ENCODE measurements at places on chromosomes 5 and 9. TPM values are rescaled to one million over a fixed set of nuclear protein-coding genes. Genes with fewer than 3 reads are reported as not detected.
A peak's percentile ranks its signal among the peaks of the same experiment; 100 is the strongest.

GRCh38 chr9:121770415-121771273, 119.2 kb downstream of the DAB2IP start:
- no peaks in the 10 kb centered on the region for H3K27me3 ChIP-seq
- H3K4me3 ChIP-seq, result no peak overlapping the region
- no peak overlapping the region for H3K27ac ChIP-seq
- DNase-seq, result no peak
- H3K36me3 ChIP-seq, result peaks cover 86% of the 10 kb centered on the region

Gene DRD1
- 0.09 TPM for polyA plus RNA-seq

GRCh38 chr5:14108170-14108996, 34.8 kb upstream of the TRIO start:
- no peaks in the 10 kb centered on the region for H3K36me3 ChIP-seq
- H3K27me3 ChIP-seq, result no peaks in the 10 kb centered on the region
- DNase-seq, result peak; percentile 65
- H3K4me3 ChIP-seq, result no peak overlapping the region
- H3K27ac ChIP-seq, result no peak overlapping the region

DNA sequence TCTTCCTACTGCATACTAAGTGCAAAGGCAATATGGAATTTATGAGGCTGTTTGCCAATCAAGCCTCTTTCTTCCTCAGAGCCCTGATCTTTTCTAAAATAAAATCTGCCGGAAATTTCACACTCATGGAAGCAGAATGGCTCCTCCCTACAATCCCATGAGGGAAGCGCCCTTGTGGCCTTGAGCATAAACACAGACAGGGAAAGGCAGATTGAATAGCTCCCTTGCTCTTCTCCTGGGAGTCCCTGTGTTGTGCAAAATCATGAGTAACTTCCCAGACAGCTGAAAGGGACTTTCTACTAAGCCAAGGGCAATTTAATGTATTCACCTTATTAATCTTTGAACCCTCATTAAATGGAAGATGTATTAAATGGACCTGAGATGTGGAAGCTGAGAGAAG, 226.1 kb upstream of the PIK3R1 start:
- no peak overlapping the region for H3K27ac ChIP-seq
- no peak for DNase-seq
- no peaks in the 10 kb centered on the region for H3K36me3 ChIP-seq
- H3K4me3 ChIP-seq, result no peak overlapping the region
- no peaks in the 10 kb centered on the region for H3K27me3 ChIP-seq
- H3K4me1 ChIP-seq, result no peaks in the 10 kb centered on the region

GRCh38 chr5:84113246-84114105, 271.2 kb downstream of the EDIL3 start:
- no peaks in the 10 kb centered on the region for H3K36me3 ChIP-seq
- H3K27me3 ChIP-seq, result no peaks in the 10 kb centered on the region
- H3K4me1 ChIP-seq, result no peaks in the 10 kb centered on the region
- H3K27ac ChIP-seq, result no peak overlapping the region
- DNase-seq, result no peak
- no peak overlapping the region for H3K4me3 ChIP-seq

- no peak overlapping the region for H3K4me3 ChIP-seq
- no peaks in the 10 kb centered on the region for H3K27me3 ChIP-seq
- H3K4me1 ChIP-seq, result no peaks in the 10 kb centered on the region
- DNase-seq, result no peak
- H3K36me3 ChIP-seq, result no peaks in the 10 kb centered on the region
Observed at GRCh38 chr9:122808141-122808540, 8.2 kb downstream of the OR1K1 start.

GRCh38 chr9:15101095-15101494, 190.9 kb upstream of the FREM1 start:
- no peaks in the 10 kb centered on the region for H3K4me1 ChIP-seq
- no peak overlapping the region for H3K27ac ChIP-seq

GRCh38 chr9:137009938-137010732, 13.8 kb upstream of the CLIC3 start:
- no peak overlapping the region for H3K4me3 ChIP-seq
- H3K27ac ChIP-seq, result no peak overlapping the region
- no peaks in the 10 kb centered on the region for H3K27me3 ChIP-seq
- H3K36me3 ChIP-seq, result no peaks in the 10 kb centered on the region
- DNase-seq, result no peak
- H3K4me1 ChIP-seq, result no peaks in the 10 kb centered on the region

- no peaks in the 10 kb centered on the region for H3K4me1 ChIP-seq
- H3K27me3 ChIP-seq, result no peaks in the 10 kb centered on the region
- no peaks in the 10 kb centered on the region for H3K36me3 ChIP-seq
- no peak overlapping the region for H3K4me3 ChIP-seq
- DNase-seq, result no peak
Observed at GRCh38 chr9:96691326-96691725, 36.2 kb upstream of the PRXL2C start.

- no peak for DNase-seq
- no peaks in the 10 kb centered on the region for H3K36me3 ChIP-seq
- no peak overlapping the region for H3K4me3 ChIP-seq
- H3K27ac ChIP-seq, result no peak overlapping the region
- H3K27me3 ChIP-seq, result no peaks in the 10 kb centered on the region
Observed at GRCh38 chr9:79524266-79524665, 47.5 kb upstream of the TLE4 start.

GRCh38 chr5:14581891-14582796, 552 bp downstream of the OTULINL start:
- peaks cover 17% of the 10 kb centered on the region for H3K4me1 ChIP-seq
- H3K27me3 ChIP-seq, result no peaks in the 10 kb centered on the region
- peak; percentile 32 for DNase-seq
- peak overlapping the region; percentile 84 for H3K27ac ChIP-seq
- peak overlapping the region; percentile 39 for H3K4me3 ChIP-seq

DNA sequence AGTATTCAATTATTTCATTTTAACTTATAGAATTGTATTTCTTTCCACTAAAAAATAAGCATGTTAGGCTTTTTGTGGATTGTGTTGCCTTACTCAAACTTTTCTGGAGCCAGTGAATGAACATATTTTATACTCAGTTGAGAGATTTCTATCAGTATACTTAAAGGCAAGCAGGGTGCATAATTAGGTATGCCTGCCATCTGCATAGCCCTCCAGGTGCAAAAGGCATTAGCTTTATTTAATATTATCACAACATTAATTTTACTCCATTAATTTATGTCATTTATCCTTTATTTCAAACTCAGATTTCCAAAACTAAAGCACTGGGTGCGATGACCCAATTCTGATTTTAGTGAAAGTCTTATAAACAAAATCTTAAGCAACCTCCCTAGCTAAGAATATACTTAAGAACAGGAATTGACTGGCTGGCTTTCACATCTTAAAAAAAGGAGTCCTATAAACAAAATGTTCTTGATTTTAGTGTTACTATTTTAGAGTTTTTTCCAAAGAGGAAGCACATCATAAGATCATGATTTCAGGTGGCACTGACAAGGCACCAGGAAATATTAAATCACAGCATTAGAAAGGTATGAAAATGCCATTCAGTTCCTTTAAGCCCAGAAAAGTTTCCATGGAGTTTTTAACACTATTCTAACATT, 178.4 kb downstream of the MPDZ start:
- no peaks in the 10 kb centered on the region for H3K36me3 ChIP-seq
- H3K27me3 ChIP-seq, result no peaks in the 10 kb centered on the region
- H3K27ac ChIP-seq, result no peak overlapping the region
- H3K4me3 ChIP-seq, result no peak overlapping the region

Gene OTP
- polyA plus RNA-seq, result not detected

- H3K27ac ChIP-seq, result no peak overlapping the region
- no peaks in the 10 kb centered on the region for H3K36me3 ChIP-seq
- no peaks in the 10 kb centered on the region for H3K27me3 ChIP-seq
- no peak overlapping the region for H3K4me3 ChIP-seq
- no peaks in the 10 kb centered on the region for H3K4me1 ChIP-seq
Observed at GRCh38 chr5:151592855-151593408, 1.8 kb upstream of the FAT2 start.

DNA sequence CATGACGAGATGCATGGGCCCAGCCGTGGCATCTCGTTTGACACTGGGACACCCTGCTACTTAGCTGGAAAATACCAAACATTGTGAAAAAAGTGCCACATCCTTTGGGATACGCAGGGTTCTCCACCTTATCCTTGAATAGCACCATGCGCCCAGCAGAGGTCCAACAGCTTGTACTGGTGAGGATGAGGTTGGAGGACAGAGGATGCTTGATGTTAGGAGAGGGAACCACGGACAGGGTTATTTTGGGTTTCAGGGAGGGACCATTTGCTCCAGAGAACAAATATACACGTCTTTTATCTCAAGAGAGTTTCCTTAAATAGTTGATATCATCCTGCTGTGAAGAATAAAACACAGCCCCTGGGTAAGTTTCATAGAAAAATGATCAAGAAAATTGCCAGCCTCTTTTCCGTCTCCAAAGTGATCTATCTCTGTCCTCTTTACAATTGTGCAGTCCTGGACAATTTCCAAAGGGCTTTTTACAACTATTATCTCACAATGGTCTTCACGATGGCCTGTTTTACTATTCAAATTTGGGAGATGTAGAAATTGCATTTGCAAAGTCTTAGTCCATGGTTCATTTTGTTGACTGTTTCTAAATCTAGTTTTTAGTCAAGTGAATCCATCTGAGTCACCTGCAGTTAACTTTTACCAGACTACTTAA, 19.9 kb upstream of the FRRS1L start:
- no peaks in the 10 kb centered on the region for H3K36me3 ChIP-seq
- DNase-seq, result no peak
- no peaks in the 10 kb centered on the region for H3K27me3 ChIP-seq
- no peak overlapping the region for H3K4me3 ChIP-seq

Gene GARIN3
- polyA plus RNA-seq, result not detected

Gene DAB2
- polyA plus RNA-seq, result 200 TPM

Gene CLPTM1L
- polyA plus RNA-seq, result 85.6 TPM

- DNase-seq, result no peak
- H3K4me3 ChIP-seq, result no peak overlapping the region
- no peaks in the 10 kb centered on the region for H3K36me3 ChIP-seq
- no peaks in the 10 kb centered on the region for H3K4me1 ChIP-seq
- no peak overlapping the region for H3K27ac ChIP-seq
- H3K27me3 ChIP-seq, result no peaks in the 10 kb centered on the region
Observed at GRCh38 chr5:92758552-92758951, 822.5 kb downstream of the NR2F1-AS1 start.

GRCh38 chr5:68134033-68134668, 81.4 kb upstream of the PIK3R1 start:
- no peak overlapping the region for H3K27ac ChIP-seq
- no peaks in the 10 kb centered on the region for H3K4me1 ChIP-seq
- no peaks in the 10 kb centered on the region for H3K36me3 ChIP-seq
- DNase-seq, result no peak
- no peak overlapping the region for H3K4me3 ChIP-seq
- no peaks in the 10 kb centered on the region for H3K27me3 ChIP-seq

Gene RFX3
- 2.5 TPM for polyA plus RNA-seq

- H3K4me1 ChIP-seq, result peaks cover 34% of the 10 kb centered on the region
- no peaks in the 10 kb centered on the region for H3K36me3 ChIP-seq
- H3K27ac ChIP-seq, result no peak overlapping the region
- H3K4me3 ChIP-seq, result no peak overlapping the region
Observed at GRCh38 chr5:180790020-180790419, 12.6 kb downstream of the MGAT1 start.

Gene PCDHGC4
- polyA plus RNA-seq, result 1.0 TPM

DNA sequence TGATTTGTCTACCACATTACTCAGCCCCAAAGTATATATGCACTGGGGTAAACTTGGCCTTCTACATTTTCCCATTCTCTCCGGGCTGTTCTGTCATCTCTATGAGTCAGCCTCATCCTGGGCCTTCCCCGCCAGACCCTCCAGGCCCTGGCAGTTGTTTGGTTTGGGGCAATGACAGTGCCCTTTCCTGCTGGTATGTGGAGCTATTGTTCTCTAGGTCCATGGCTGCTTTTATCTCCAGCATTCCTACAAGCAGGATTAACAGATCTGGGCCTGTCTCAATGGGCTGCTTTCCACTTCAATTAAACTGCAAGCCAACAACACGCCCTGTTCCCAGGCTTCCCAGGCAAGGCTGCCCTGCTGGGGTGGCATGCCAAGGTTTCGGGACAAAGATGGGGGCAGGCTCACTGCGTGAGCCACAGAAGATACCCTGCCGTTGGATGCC, 136.4 kb downstream of the SLIT3 start:
- H3K27ac ChIP-seq, result no peak overlapping the region
- no peaks in the 10 kb centered on the region for H3K27me3 ChIP-seq
- no peak for DNase-seq
- H3K4me1 ChIP-seq, result no peaks in the 10 kb centered on the region
- H3K4me3 ChIP-seq, result no peak overlapping the region

DNA sequence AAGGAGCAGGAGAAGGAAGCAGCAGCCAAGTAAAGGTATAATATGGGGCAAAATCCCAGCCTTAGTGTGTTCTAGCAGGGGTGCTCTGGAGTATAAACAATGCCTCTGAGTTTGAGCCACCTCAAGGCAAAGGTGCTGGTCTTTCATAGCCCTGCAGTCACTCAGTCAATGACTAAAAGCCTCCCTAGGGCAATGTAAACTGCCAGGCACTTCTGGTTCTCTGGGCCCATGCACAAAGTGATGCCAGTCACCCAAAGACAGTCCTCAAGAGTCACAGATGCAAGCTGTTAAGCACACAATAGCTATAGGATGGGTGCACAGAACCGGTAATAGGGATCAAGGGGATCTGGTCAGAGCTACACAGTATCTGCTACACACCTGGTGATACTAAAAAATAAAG, 12.6 kb downstream of the ZBTB5 start:
- peaks cover 34% of the 10 kb centered on the region for H3K4me1 ChIP-seq
- H3K36me3 ChIP-seq, result no peaks in the 10 kb centered on the region
- no peak overlapping the region for H3K4me3 ChIP-seq

Gene VCAN
- 10.0 TPM for polyA plus RNA-seq

GRCh38 chr9:108743416-108743815, 112.4 kb downstream of the ACTL7B start:
- no peaks in the 10 kb centered on the region for H3K27me3 ChIP-seq
- no peak overlapping the region for H3K27ac ChIP-seq
- no peaks in the 10 kb centered on the region for H3K36me3 ChIP-seq

Measured in adrenal gland (tissue), 19 donors.